Natural killer cell treated with Interleukin-12 subunit alpha and Interleukin-12 subunit beta and Interleukin-15 and Interleukin-18, amount 100 ng/mL, for 72 hours (primary cell): ENCODE measurements at places on chromosomes 1 and 21. TPM values are rescaled to one million over a fixed set of nuclear protein-coding genes. Genes with fewer than 3 reads are reported as not detected.

RGS13 gene
- total RNA-seq: 1.1 TPM

PCBP3 gene
- total RNA-seq: 0.43 TPM

LDLRAD2 gene
- total RNA-seq: not detected

FBLIM1 gene
- total RNA-seq: not detected

SGIP1 gene
- not detected for total RNA-seq

CLCA1 gene
- total RNA-seq: not detected

AMPD1 gene
- total RNA-seq: not detected

GCSAML gene
- 0.57 TPM for total RNA-seq

GSTM1 gene
- 43.1 TPM for total RNA-seq

FCRLA gene
- not detected for total RNA-seq

ELF3 gene
- total RNA-seq: 0.98 TPM

CFAP141 gene
- total RNA-seq: not detected

MTARC1 gene
- 0.17 TPM for total RNA-seq

LMO4 gene
- 73.6 TPM for total RNA-seq

SHISAL2A gene
- total RNA-seq: 5.3 TPM

PCP4L1 gene
- not detected for total RNA-seq

NBPF4 gene
- total RNA-seq: not detected

AHCYL1 gene
- total RNA-seq: 44.8 TPM

SRP9 gene
- 194 TPM for total RNA-seq

PSRC1 gene
- total RNA-seq: 16.2 TPM

SYPL2 gene
- not detected for total RNA-seq

CGN gene
- total RNA-seq: 1.8 TPM

RXRG gene
- total RNA-seq: not detected

SAMD13 gene
- total RNA-seq: 0.33 TPM

C1orf116 gene
- total RNA-seq: not detected

RNU1-3 gene
- 3,879 TPM for total RNA-seq

F13B gene
- not detected for total RNA-seq

BRDT gene
- not detected for total RNA-seq

ANGPTL3 gene
- total RNA-seq: not detected

COL24A1 gene
- total RNA-seq: not detected

ILDR2 gene
- 3.5 TPM for total RNA-seq

GPR157 gene
- 2.9 TPM for total RNA-seq

EPHB2 gene
- total RNA-seq: not detected

SNX7 gene
- total RNA-seq: not detected

NHLH2 gene
- not detected for total RNA-seq

FMN2 gene
- total RNA-seq: not detected

PPIAL4G gene
- 0.24 TPM for total RNA-seq

GJC2 gene
- total RNA-seq: 2.2 TPM

CCDC28B gene
- 13.6 TPM for total RNA-seq

BEND5 gene
- 0.95 TPM for total RNA-seq

SLAMF6 gene
- total RNA-seq: 17.7 TPM

ATP1A2 gene
- total RNA-seq: not detected

CAPN9 gene
- total RNA-seq: not detected

KIAA1614 gene
- total RNA-seq: 0.67 TPM

SFN gene
- total RNA-seq: 0.50 TPM

MTX1 gene
- total RNA-seq: 53.0 TPM

SLC30A7 gene
- total RNA-seq: 54.6 TPM

PRAMEF4 gene
- not detected for total RNA-seq

RNU5D-1 gene
- total RNA-seq: not detected

OR2T33 gene
- total RNA-seq: not detected

MPC2 gene
- 37.1 TPM for total RNA-seq

RBP7 gene
- not detected for total RNA-seq

CLDN17 gene
- total RNA-seq: not detected

OR14K1 gene
- total RNA-seq: not detected

RAB25 gene
- total RNA-seq: not detected

TRIM17 gene
- total RNA-seq: 2.2 TPM

DNAJC28 gene
- 0.52 TPM for total RNA-seq

FOXO6 gene
- not detected for total RNA-seq

VSIG8 gene
- not detected for total RNA-seq
